ENCODE measurements at places on chromosomes 12 and 14.

GRCh38 chr14:93331002-93331727, 1.7 kb downstream of the BTBD7 start:
- no peak for DNase-seq

- DNase-seq: no peak
Observed at GRCh38 chr14:50967790-50968189, 23.5 kb upstream of the PYGL start.

DNA sequence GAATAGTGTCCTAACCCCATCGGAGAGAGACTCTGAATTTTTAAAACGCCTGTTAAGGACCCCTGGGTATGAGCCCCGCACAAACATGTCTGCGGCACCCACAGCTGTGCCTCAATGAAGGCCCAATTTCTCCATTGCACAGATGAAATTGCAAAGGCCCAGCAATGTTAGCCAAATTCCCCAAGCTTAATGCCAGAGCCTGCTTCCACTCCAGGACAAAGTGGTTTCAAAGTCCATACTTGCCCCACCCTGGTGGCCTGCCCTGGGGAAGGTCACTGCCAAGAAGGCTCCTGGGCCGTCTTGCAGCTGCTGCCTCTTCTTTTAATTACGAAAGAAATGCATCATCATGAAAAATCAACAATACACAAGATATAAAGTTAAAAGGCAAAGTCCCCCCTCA, 1179.7 kb downstream of the VRK1 start:
- no peak for DNase-seq

DNA sequence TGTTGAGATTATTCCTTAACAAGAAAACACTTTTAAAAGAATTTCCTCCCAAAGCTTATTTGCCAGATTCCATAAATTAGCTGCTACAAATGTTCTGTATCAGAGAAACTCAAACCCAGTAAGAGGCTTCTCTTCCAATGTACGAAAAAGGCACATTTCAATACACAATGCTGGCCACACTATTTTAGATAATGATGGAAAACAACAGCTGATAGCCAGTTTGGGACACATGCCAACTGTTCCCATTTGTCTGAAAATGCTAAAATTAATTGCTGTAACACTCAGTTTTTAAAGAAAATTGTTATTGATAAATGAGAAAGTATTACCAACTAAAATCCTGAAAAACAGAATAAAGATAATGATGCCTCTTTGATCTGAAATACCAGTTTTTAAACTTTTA, 4.4 kb downstream of the CFL2 start:
- no peak for DNase-seq

DNA sequence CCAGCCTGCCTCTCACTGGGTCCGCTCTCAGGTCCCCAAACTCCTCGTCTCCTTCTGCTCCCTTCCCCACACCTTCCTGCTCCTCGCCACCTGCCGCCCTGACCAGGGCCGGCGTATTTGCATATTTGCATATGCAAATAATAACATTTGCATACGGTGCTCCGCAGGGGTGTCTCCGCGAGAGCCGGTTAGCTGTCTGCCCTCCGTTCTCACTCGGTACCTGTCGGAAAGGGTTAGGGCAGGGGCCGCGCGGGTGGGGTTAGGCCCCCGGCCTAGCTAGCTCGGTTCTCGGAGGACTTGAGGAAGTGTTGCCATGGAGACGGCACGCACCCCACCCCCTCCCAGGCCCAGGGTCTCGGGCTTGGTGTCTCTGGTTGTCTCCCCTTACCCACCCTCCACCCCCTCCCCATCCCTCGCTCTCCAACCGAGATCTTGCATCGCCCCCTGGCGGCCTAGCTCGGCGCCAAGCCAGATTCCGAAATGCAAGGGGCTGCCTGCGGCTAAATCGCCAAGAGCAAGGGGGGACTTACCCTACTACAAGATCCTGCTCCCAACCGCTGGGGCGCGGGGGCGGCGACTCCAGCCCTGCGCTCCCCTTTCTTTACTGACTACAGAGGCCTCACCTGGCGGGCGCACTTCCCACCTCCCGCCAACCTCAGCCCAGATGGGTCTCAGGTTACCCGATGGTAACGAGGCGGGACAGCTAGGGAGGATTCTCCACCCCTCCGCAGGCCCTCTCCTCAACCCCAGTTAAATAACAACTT, 8.1 kb downstream of the STAC3 start:
- DNase-seq: no peak

- DNase-seq: no peak
Observed at GRCh38 chr14:50533806-50534205, 1.4 kb upstream of the MAP4K5 start.

- DNase-seq: no peak
Observed at GRCh38 chr14:103518422-103519042, 4.1 kb downstream of the CKB start.

- DNase-seq: no peak
Observed at GRCh38 chr12:24387381-24387780, 437.9 kb upstream of the SOX5 start.

DNA sequence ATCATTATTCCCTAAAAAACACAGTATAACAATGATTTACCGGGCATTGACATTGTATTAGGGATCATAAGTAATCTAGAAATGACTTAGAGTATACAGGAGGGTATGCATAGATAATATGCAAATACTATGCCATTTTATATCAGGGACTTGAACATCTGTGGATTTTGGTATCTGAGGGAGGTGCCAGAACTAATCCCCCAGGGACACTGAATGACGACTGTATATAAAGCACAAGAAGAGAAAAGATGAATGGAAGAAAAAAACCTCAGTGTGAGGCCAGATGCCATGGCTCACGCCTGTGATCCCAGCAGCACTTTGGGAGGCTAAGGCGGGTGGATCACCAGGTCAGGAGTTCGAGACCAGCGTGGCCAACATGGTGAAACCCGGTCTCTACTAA, 25.5 kb upstream of the COX6A1 start:
- DNase-seq: no peak

- DNase-seq: no peak
Observed at GRCh38 chr14:33219957-33220356, 281.3 kb downstream of the NPAS3 start.

GRCh38 chr12:32893043-32893442, 3.5 kb downstream of the PKP2 start:
- no peak for DNase-seq

GRCh38 chr12:87812030-87812429, 217.2 kb downstream of the C12orf50 start:
- no peak for DNase-seq

DNA sequence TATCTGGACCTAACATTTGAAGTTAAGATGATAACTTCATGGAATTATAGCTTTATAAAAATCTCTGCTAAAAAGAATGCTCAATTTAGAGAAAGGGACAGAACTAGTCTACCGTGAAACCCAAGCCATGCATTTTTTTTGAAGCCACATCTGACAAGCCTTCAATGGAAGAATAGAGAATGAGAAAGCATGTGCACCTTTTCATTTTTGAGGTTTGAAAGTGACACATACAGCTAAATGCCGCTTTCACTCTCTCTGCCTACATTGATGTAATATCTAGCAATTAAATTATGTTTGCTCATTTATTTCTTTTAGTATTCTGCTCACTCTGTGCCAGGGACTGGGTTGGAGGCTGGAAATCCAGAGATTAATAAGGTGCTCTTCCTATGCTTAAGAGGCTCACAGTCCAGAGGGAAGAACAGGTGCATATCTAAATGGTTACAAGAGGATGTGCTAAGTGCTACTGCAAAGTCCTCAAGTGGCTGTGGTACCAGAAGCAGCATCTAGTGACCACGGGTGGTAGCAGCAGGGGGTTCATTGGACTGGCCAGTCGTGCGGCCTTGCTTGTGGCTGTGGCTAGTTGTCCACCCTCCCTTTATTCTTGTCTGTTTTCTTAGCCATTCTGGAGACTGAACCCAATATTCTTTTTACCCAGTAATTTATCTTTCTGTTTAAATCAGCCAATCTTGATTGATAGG, 60.4 kb downstream of the PPP1R36 start:
- DNase-seq: no peak

- no peak for DNase-seq
Observed at GRCh38 chr14:103863245-103863644, 15.9 kb upstream of the PPP1R13B start.

DNA sequence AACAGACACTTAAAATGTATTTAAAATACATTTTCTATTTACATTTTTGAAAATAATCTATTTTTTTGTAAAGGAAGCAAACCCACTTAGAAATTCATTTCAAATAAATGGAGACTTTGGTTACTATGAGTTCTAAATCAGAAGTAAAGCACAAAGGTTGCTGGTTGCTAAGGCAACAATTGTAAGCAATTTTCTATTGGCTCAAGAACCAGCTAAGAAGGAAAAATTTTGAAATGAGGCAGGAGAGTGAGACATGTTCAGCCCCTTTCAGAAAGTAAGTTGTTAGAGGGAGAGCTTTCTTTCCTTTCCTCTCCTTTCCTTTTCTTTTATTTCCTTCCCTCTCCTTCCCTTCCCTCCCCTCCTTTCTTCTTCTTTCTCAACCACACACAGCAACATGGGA, 80.7 kb downstream of the PRMT8 start:
- DNase-seq: no peak

GRCh38 chr12:15355766-15356165, 33.5 kb downstream of the PTPRO start:
- DNase-seq: no peak

DNA sequence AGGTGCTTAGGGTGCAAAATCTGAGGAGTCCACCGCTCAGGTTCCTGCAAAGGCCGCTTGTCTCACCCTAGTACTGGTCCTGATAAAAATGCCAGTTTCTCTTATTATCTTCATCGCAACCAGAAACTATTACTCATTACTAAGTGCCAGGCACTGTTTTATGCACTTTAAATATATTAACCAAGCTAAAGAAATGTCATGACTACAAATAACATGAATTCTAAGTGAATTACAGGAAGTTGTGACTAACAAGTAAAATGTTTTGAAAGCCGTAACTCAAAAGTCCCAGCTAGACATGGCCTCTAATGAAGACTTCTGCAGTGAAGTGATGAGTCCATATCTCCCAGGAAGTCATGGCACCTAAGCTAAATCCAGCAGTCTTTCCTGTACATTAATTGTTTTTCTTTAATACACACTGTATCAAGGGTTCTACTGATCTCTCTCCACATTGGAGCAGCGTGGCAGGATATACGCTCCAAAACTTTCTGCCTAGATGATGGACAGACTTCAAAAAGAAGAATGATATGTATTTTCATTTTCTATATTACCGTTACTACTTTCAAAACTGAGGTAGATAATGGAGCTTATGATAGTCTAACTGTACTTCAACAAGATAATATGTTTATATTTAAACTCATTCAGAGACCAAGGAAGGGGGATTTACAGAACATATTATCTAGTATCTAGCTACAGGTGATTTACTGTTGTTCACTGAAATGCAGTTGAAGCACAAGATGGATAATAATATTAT, 117.3 kb upstream of the ARID2 start:
- no peak for DNase-seq

- no peak for DNase-seq
Observed at GRCh38 chr12:78455991-78456390, 408.6 kb upstream of the SYT1 start.

- DNase-seq: no peak
Observed at GRCh38 chr12:19458733-19459132, 19.4 kb downstream of the AEBP2 start.

- DNase-seq: no peak
Observed at GRCh38 chr12:68602720-68603119, 8.0 kb upstream of the RAP1B start.

- DNase-seq: no peak
Observed at GRCh38 chr14:89848165-89848564, 106.4 kb downstream of the EFCAB11 start.

- no peak for DNase-seq
Observed at GRCh38 chr12:170371-171225, 43.4 kb downstream of the SLC6A12 start.

DNA sequence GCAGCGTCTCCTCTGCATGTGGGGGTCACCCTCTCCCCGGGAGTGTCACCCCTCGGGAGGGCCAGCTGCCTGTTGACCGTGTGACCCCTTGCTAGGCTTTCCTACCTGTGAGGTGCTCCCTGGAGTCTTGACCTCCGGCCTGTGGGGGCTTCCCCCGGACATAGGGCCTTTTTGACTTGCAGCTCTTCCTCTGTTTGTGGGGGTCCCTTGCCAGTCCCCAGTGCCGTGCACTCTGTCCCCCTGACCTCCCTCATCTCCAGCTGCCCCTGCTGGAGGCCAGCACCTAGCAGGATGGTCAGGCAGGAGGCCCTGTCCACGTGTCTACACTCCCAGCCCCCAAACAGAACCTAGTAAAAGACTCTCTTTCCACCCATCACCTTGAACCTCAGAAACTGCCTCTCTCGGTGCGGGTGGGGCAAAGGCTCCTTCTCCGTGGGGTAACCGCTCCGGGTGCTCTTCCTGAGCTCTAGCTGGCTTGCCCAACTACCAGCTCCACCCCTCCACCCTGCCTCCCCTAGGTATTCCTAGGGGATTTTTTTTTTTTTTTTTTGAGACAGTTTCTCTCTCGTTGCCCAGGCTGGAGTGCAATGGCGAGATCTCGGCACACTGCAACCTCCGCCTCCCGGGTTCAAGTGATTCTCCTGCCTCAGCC, 810 bp downstream of the AACS start:
- DNase-seq: no peak

DNA sequence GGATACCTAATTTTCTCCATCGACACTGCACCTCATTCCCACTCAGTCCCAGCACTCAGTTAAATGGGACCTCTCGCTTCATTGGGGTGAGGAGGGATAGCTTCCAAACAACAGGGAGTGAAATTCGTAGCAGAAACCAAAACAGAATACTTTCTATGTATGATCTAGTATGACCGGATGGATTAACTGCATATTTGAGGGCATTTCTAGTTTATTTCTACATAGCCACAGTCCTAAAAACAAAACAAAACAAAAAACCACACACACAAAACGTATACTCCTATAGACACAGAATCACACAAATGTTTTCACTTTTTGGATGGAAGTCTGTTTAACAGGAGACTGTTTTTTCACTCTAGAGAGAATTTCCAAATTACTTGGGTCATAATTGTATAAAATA, 307.5 kb upstream of the FKBP4 start:
- no peak for DNase-seq

GRCh38 chr12:42969355-42969754, 379.8 kb upstream of the PRICKLE1 start:
- no peak for DNase-seq

Measured in stimulated activated CD8-positive, alpha-beta memory T cell treated with anti-CD3 and anti-CD28 coated beads, Interleukin-4, amount 100 ng/mL, for 1 hour (primary cell).